Stimulated activated CD4-positive, alpha-beta T cell treated with anti-CD3 and anti-CD28 coated beads, Interleukin-15, amount 100 ng/mL, for 48 hours (primary cell): ENCODE measurements at places on chromosomes 7 and 10.

- peak; percentile 0 for DNase-seq
These were observed 115.5 kb upstream of the GNAI1 start for GRCh38 chr7:80018941-80019808.

GRCh38 chr7:116726149-116726548, 54.2 kb downstream of the MET start:
- no peak for DNase-seq

- DNase-seq = no peak
These were observed 85.3 kb upstream of the YAE1 start for GRCh38 chr7:39480901-39481300.

DNA sequence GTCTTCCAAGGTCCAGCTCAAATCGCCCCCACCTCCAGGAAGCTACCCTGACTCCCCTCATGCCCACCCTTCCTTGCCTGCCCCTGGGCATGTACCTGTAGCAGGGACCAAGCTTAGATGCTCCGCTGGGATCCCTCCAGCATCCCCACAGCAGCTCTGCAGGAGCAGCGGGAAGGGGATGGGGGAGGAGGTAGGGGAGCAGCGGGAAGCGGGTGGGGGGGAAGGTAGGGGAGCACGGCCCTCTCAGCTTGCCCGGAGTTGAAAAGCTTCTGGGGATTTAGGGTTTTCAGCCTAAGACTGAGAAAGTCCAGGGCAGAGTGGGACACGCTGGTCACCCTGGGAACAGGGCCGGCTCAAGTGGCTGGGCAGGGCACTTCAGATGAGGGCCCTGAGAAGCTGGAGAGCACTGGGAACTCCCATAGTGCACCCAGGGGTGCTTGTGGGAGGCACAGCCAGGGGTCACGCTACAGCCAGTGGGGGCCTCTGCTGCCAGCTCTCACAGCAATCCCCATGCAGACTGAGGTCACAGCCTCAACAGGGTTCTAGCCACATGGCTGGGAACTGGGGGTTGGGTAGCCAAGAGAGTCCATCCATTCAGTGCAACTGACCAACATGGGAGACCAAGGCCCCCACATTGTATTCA, 13.4 kb downstream of the WDR86 start:
- DNase-seq = no peak

- no peak for DNase-seq
These were observed 47.5 kb downstream of the WIPF3 start for GRCh38 chr7:29853789-29854188.

DNA sequence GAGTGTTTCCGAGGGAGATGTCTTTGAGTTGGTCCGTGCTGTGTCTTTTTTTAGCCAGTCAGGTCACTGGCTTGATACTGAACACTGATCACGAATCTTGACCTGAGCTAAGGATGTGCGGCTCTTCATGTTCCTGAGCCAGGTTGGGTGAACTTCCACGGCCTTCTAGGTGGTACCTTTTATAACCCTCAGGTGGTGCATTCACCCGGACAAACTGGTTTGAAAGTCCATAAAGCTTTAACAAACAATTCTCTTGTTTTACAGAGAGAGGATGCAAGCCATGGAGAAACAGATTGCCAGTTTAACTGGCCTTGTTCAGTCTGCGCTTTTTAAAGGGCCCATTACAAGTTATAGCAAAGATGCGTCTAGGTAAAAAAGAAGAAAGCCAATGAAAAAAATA, 229.5 kb downstream of the ARHGAP21 start:
- DNase-seq = no peak

DNA sequence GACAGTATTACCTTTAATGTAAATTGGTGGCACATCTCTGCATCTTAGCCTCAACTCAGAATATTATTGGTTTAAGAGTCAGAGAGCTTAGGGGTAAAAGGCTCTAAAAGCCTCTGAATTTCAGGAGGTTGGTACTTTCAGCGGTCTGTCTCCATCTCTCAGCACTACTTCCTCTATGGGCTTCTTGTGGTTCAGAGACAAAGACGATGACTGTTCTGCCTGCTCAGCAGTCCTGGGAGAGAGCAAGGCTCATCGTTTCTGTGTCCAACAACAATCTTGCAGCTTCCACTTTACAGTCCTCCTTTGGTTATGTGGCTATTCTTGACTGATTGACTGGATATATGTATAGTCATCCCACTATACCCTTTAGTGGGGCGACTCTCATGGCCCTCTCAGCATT, 394.7 kb downstream of the AUTS2 start:
- no peak for DNase-seq
